Caco-2 (cell line): ENCODE measurements at places on chromosomes 1 and 21. TPM values are rescaled to one million over a fixed set of nuclear protein-coding genes. Genes with fewer than 3 reads are reported as not detected.

DNA sequence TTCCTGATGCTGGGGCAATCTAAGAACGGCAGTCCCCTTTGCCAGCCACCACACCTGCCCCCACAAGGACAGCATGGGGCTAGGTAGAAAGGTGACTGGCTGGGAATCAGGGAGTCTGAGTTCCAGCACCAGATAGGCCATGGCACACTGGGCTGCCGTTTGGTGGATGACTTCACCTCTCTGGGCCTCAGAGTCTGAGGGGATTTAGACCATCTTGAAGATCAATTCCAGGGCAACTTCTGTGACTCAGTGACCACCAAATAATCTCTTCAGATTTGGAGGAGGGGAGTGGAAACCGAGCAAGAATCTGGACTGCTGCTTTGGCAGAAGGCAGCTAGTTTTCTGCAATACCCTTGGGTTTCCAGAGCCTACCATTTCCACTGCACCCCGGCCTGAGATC, 92.1 kb upstream of the EDN2 start:
- no peak overlapping the region for H3K4me3 ChIP-seq
- no peaks in the 10 kb centered on the region for H3K27me3 ChIP-seq
- DNase-seq, result no peak
- no peaks in the 10 kb centered on the region for H3K36me3 ChIP-seq
- H3K27ac ChIP-seq, result no peak overlapping the region

The CR1L gene
- not detected in 2 replicates for total RNA-seq

The TUT4 gene
- 54.9 and 57.6 TPM in 2 replicates for total RNA-seq

GRCh38 chr1:31502926-31503511, 73.3 kb upstream of the TINAGL1 start:
- H3K27ac ChIP-seq, result no peak overlapping the region
- H3K4me1 ChIP-seq, result peaks cover 3% of the 10 kb centered on the region
- no peaks in the 10 kb centered on the region for H3K27me3 ChIP-seq
- H3K36me3 ChIP-seq, result no peaks in the 10 kb centered on the region
- DNase-seq, result no peak
- no peak overlapping the region for H3K4me3 ChIP-seq

DNA sequence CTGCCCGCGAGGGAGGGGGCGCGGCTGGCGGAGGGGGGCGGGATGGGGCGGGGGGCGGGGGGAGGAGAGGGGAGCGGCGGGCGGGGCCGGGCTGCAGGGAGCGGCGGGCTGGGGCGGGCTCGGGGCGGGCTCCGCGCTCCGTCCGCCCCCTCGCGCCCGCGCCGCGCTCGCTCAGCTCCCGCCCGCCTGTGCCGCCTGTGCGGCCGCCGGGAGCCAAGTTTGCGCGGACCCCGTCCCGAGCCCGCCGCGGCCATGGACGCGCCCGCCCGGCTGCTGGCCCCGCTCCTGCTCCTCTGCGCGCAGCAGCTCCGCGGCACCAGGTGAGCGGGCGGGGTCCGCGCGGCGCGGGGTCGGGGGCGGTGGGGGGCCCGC, at the start of gene GABRD:
Gene GABRD (plus strand): TSS at position 174 of the 372 bp plus-strand sequence. CDS start 79 bp downstream, at position 253.
- DNase-seq, result no peak
- H3K36me3 ChIP-seq, result no peaks in the 10 kb centered on the region
- H3K4me1 ChIP-seq, result no peaks in the 10 kb centered on the region
- peak within 1 kb of the TSS; percentile 18 for H3K4me3 ChIP-seq

GRCh38 chr1:202276081-202276715, 65.5 kb downstream of the UBE2T start:
- H3K4me3 ChIP-seq, result no peak overlapping the region
- H3K4me1 ChIP-seq, result no peaks in the 10 kb centered on the region
- no peak overlapping the region for H3K27ac ChIP-seq
- DNase-seq, result no peak
- no peaks in the 10 kb centered on the region for H3K27me3 ChIP-seq

- H3K4me3 ChIP-seq, result no peak overlapping the region
- H3K4me1 ChIP-seq, result no peaks in the 10 kb centered on the region
- H3K27ac ChIP-seq, result no peak overlapping the region
- DNase-seq, result no peak
- H3K27me3 ChIP-seq, result no peaks in the 10 kb centered on the region
Measured at GRCh38 chr1:198761859-198762616, 123.2 kb downstream of the PTPRC start.

GRCh38 chr21:37916310-37917051, at the start of gene KCNJ6:
Gene KCNJ6 (minus strand): TSS chr21:37916457. CDS start chr21:37840682, 75,775 bp downstream.
- no peaks in the 10 kb centered on the region for H3K27me3 ChIP-seq
- DNase-seq, result no peak
- no peak within 1 kb of the TSS for H3K4me3 ChIP-seq
- H3K27ac ChIP-seq, result no peak within 1 kb of the TSS

GRCh38 chr1:193754732-193755427, 568.5 kb upstream of the B3GALT2 start:
- no peak for DNase-seq
- no peaks in the 10 kb centered on the region for H3K36me3 ChIP-seq
- H3K27me3 ChIP-seq, result no peaks in the 10 kb centered on the region
- H3K4me1 ChIP-seq, result no peaks in the 10 kb centered on the region

DNA sequence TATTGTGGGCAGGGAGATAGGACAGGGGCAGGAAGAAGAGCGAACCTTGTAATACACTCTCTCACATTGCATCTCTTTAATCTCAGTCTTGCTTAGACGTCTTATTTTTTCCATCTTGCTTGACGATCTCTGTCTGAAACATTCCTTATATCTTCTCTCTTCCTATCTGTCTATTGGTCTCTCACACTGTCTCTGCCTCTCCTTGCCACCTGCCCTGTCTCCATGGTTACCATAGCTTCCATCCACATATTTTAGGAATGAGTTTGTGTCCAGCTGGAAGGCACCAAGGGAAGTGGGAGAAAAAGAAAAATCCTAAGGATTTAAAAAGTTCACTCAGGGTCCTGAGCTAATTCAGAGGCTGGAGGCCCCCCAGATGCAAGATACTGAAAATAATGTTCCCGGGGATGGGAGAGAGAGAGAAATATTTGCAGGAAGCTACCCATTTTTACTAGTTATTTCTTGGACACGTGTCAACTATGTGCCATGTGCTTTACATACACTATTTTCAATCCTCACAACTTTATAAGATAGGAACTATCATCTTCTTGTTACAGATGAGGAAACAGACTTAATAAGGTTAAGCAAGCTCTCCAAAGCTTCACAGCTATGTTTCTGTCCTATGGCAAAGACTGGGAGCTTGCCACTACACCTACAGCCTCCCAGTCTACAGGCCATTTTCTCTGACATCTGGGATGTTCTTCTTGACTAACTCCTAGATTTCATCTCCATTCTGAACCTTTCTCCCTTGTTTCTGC, 933 bp downstream of the ANKRD34A start:
- peak overlapping the region; percentile 52; the same call in 1 of the 2 replicates for H3K4me3 ChIP-seq
- H3K4me1 ChIP-seq, result peaks cover 17% of the 10 kb centered on the region
- no peak overlapping the region for H3K27ac ChIP-seq
- H3K27me3 ChIP-seq, result no peaks in the 10 kb centered on the region; the same call in 1 of the 2 replicates
- no peaks in the 10 kb centered on the region for H3K36me3 ChIP-seq

DNA sequence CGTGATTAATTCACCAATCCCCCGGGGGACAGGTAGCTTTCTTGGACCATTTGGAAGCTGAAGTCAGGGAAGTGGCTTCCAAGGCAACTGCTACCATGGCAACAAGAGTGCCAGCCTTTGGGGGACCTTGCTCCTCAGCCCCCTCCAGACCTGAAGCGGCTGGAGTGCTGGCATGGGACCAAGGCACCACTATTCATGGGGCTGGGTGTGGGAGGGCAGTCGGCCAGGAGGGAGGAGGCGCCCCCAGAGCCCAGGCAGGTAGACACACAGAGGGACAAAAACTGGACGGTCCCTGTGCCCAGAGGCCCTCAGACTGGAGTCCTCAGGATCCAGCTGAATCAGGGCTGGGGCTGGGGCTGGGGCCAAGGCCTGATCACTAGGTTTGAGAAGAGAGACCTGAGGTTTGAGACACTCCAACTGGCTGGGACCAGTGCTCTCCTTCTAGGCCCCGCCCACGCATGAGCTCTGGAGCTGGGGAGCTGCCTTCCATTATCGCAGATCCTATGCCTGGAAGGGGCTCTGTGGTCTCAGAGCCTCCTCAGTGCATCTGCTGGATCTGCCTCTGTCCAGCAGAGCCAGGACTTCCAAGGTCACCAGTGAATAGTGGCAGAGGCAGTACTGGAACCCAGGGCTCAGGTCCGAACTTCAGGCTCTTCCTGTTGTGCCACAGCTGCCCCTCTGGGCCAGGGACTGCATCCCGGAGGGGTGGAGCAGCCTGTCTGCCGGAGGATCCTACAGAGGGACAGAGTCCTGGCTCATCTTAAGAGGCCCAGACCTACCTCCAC, 3.3 kb upstream of the KNCN start:
- H3K4me1 ChIP-seq, result no peaks in the 10 kb centered on the region
- no peaks in the 10 kb centered on the region for H3K27me3 ChIP-seq
- no peak for DNase-seq

DNA sequence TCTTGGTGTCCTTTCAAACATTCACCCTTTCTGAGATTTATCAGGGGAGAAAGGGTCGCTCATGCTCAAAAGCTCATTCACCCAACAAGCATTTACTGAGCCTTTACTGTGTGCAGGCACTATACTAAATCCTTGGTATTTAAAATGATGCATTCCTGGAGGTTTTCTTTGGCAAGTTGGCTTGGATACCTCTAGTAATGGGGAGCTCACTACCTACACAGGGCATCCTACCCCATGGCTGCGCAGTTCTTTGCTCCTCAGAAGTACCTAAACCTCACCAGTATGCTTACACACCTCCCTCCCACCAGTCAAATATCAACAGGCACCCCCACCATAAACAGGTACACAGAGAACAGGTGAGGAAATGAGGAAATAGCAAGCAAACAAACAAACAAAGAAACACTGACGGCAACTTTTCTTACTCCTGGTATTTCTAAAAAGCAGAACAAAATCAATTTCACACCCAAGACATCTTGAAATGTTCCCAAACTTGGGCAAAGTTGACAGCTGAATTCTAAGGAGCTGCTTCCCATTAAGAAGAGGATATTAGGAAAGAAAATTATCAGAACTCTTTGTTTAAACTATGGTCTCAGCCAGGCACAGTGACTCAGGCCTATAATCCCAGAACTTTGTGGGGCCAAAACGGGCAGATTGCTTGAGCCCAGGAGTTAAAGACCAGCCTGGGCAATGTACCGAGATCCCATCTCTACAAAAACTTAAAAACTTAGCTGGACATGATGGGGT, 104.8 kb downstream of the PSMG1 start:
- H3K27me3 ChIP-seq, result no peaks in the 10 kb centered on the region
- no peak overlapping the region for H3K4me3 ChIP-seq
- H3K4me1 ChIP-seq, result no peaks in the 10 kb centered on the region; the same call in 1 of the 2 replicates
- peak overlapping the region; percentile 19 for H3K27ac ChIP-seq
- H3K36me3 ChIP-seq, result no peaks in the 10 kb centered on the region

- H3K36me3 ChIP-seq, result no peaks in the 10 kb centered on the region
- peaks cover 6% of the 10 kb centered on the region; the same call in 1 of the 2 replicates for H3K4me1 ChIP-seq
- H3K27ac ChIP-seq, result no peak overlapping the region
- DNase-seq, result peak; percentile 41
- no peaks in the 10 kb centered on the region for H3K27me3 ChIP-seq
- no peak overlapping the region for H3K4me3 ChIP-seq
Measured at GRCh38 chr1:170063109-170063826, 11.2 kb downstream of the KIFAP3 start.

GRCh38 chr1:40887652-40888051, 25.5 kb upstream of the CITED4 start:
- no peak for DNase-seq
- no peaks in the 10 kb centered on the region for H3K27me3 ChIP-seq
- no peak overlapping the region for H3K27ac ChIP-seq
- no peaks in the 10 kb centered on the region for H3K36me3 ChIP-seq

DNA sequence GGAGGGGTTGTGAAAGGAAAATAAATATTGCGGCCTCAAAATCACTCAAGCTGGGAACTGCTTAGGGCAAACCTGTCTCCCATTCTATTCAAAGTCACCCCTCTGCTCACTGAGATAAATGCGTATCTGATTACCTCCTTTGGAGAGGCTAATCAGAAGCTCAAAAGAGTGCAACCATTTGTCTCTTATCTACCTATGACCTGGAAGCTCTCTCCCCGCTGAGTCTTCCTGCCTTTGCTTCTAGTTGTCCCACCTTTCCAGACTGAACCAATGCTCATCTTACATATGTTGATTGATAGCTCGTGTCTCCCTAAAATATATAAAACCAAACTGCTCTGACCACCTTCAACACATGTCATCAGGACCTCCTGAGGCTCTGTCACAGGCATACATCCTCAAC, 91.6 kb upstream of the CAMK1G start:
- H3K36me3 ChIP-seq, result no peaks in the 10 kb centered on the region
- H3K4me3 ChIP-seq, result no peak overlapping the region
- H3K4me1 ChIP-seq, result no peaks in the 10 kb centered on the region
- no peaks in the 10 kb centered on the region for H3K27me3 ChIP-seq
- no peak overlapping the region for H3K27ac ChIP-seq
- DNase-seq, result no peak

GRCh38 chr21:46000731-46001641, 19.4 kb downstream of the COL6A1 start:
- H3K27me3 ChIP-seq, result no peaks in the 10 kb centered on the region
- no peaks in the 10 kb centered on the region for H3K36me3 ChIP-seq
- H3K4me1 ChIP-seq, result no peaks in the 10 kb centered on the region
- H3K4me3 ChIP-seq, result no peak overlapping the region
- H3K27ac ChIP-seq, result no peak overlapping the region

GRCh38 chr1:204261746-204262505, 48.1 kb upstream of the GOLT1A start:
- H3K27ac ChIP-seq, result no peak overlapping the region
- peaks cover 4% of the 10 kb centered on the region for H3K36me3 ChIP-seq
- H3K4me1 ChIP-seq, result peaks cover 15% of the 10 kb centered on the region
- H3K27me3 ChIP-seq, result no peaks in the 10 kb centered on the region

DNA sequence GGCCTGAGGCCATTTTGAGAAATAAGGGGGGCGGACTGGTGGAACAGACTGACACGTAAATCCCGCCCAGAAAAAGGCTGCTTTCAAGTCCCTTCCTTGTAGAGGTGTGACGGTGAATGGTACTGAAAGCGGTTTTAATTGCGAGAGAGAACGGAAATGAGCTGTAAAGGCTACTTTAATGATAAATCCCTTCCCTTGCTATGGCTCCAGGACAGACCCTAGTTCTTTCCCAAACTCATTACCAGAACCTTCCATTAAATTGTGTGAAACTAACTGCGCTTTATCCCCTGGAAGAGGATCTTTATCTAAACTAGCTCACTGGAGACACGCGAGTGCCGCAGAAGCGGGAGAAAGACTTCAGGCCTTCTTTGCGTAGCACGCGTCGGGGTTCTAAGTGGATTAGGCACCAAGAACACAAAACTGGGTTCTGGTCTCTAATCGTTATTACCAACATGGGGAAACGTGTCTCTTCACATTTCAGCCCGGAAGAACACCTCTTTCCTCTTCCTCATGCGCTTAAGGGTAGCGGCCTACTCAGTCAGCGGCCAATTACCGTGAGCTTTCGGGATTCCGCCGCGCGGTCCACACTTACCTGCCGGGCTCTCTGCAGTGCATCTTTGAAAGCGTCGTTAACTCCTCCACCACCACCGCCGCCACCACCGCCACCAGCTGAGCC, 441 bp downstream of the FUBP1 start:
- no peak overlapping the region for H3K27ac ChIP-seq
- no peaks in the 10 kb centered on the region for H3K36me3 ChIP-seq
- peaks cover 17% of the 10 kb centered on the region for H3K4me1 ChIP-seq
- no peaks in the 10 kb centered on the region for H3K27me3 ChIP-seq
- H3K4me3 ChIP-seq, result peak overlapping the region; percentile 89

The TMEM81 gene
- 3.3 and 4.3 TPM in 2 replicates for total RNA-seq
